Karpas-422 (cell line): ENCODE measurements at places on chromosomes 7 and 10. TPM values are rescaled to one million over a fixed set of nuclear protein-coding genes. Genes with fewer than 3 reads are reported as not detected.

Gene NEURL1
- 0.04 TPM in 1 of 2 replicates, not detected in the other for total RNA-seq

DNA sequence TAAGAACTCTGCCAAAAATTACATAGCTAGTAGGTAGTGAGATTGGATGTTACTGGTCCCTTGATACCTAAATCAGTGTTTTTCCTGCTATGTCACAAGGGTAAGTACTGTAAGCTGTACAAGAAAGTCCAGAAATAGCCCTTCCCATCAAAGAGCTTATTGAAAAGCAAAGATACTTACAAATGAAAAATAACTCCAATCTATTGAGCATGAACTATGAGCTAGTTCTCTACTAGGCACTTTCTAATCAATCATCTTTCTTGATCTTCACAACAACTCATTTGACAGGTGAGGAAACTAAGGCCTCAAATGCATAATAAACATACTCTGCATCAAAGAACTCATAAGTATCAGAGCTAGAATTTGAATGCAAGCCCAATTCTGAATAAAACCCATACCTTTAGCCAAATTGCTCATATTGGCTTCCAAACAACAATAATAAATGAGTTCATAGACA, 249.8 kb upstream of the TCF7L2 start:
- H3K27ac ChIP-seq: no peak overlapping the region
- no peak for DNase-seq
- no peaks in the 10 kb centered on the region for H3K27me3 ChIP-seq
- no peak overlapping the region for H3K4me3 ChIP-seq
- H3K4me1 ChIP-seq: peaks cover 8% of the 10 kb centered on the region
- H3K36me3 ChIP-seq: no peaks in the 10 kb centered on the region

DNA sequence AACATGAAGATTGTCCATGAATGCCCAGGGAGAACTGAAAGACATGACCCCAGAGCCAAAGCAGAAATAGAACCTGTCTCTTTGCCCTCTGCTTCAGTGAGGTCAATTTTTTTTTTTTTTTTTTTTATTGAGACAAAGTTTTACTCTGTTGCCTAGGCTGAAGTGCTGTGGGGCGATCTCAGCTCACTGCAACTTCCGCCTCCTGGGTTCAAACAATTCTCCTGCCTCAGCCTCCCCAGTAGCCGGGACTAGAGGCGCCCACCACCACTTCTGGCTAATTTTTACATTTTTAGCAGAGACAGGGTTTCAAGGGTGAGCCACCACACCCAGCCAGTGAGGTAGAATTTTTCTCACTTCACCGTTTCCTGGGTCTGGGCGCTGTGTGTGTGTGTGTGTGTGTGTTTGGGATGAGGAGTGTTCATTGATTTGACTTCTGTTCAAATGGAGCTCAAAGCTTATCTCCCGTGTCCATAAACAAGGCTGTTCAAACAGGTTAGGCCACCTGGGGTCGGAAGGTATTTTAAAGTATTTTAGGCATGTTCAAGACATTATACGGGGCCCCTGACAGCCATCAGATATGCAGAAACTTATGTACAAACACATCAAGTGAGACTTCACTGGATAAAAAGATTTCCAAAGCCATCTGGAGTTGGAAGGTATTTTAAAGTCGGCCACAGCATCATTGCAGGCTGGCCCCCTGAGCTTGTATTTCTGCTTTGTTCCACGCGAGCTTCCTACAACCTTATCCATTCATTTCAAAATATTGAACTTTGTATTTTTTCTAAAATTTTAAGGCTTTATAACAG, 93.8 kb downstream of the MAP3K8 start:
- no peaks in the 10 kb centered on the region for H3K27me3 ChIP-seq
- DNase-seq: no peak
- H3K4me3 ChIP-seq: no peak overlapping the region

- H3K4me3 ChIP-seq: no peak overlapping the region
- peaks cover 10% of the 10 kb centered on the region for H3K4me1 ChIP-seq
- H3K27me3 ChIP-seq: no peaks in the 10 kb centered on the region
- peaks cover 49% of the 10 kb centered on the region; the same call in 1 of the 2 replicates for H3K36me3 ChIP-seq
Observed at GRCh38 chr10:14843327-14843988, 5.4 kb downstream of the HSPA14 start.

DNA sequence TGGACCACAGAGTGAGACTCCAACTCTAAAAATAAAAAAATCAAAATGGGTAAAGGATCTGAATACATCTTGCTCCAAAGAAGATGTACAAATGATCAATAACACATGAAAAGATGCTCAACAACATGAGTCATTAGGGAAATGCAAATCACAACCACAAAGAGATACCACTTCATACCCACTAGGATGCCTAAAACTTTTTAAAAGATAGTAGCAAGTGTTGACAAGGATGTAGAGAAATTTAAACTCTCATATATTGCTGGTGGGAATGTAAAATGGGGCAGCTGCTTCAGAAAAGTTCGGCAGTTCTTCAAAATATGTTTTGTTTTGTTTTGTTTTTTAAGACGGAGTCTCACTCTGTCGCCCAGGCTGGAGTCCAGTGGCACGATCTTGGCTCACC, 45.7 kb upstream of the GTF2IRD1 start:
- no peaks in the 10 kb centered on the region for H3K4me1 ChIP-seq
- H3K4me3 ChIP-seq: no peak overlapping the region
- H3K36me3 ChIP-seq: no peaks in the 10 kb centered on the region
- H3K27ac ChIP-seq: no peak overlapping the region
- no peaks in the 10 kb centered on the region for H3K27me3 ChIP-seq
- no peak for DNase-seq

DNA sequence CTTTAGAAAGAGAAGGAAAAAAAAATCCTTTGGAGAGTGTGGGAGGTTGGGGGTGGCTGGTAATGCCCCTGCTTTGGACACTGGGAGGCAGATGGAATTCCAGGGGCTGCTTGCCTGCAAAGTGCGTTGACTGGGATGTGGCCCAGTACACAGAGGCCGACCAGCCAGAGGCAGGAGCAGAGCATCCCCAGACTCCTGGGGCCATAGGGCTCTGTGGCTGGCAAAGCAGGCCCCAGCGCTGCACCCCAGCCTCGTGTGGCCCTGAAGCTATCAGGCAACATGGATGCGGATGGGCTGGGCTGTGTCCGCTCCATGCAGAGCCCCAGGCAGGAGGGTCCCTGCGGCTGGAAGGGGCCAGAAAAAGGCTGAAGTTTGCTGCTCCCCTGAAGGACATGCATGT, 361.6 kb upstream of the FZD8 start:
- no peaks in the 10 kb centered on the region for H3K4me1 ChIP-seq
- H3K27me3 ChIP-seq: no peaks in the 10 kb centered on the region
- H3K36me3 ChIP-seq: no peaks in the 10 kb centered on the region
- no peak overlapping the region for H3K4me3 ChIP-seq
- H3K27ac ChIP-seq: no peak overlapping the region

Gene PRR15
- total RNA-seq: not detected in 2 replicates

- no peak overlapping the region for H3K27ac ChIP-seq
- no peaks in the 10 kb centered on the region; the same call in 1 of the 2 replicates for H3K27me3 ChIP-seq
Observed at GRCh38 chr10:122435212-122435827, 19.1 kb upstream of the ARMS2 start.
